ENCODE measurements at places on chromosomes 5 and 9.

DNA sequence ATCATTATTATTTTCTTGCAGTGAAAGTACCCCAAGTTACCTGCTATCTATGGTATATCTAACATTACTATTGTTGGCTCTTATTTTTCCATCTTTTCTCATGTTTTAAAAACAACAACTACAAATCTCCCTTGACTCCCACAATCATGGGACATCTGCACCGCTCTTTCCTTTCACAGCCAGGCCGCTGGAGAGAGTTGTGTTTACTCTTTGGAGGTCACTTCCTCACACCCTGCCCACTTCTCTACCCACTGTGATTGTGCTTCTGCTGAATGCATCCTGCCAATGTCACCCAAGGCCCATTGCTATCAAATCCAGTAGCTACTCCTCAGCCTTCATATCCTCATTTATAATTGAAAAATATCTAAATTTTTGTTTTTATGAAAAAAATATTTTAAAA is 29.7 kb downstream of the SLC28A3 start:
- no peak for DNase-seq

GRCh38 chr5:135571066-135571609 is 7.7 kb downstream of the CXCL14 start:
- DNase-seq: no peak

- no peak for DNase-seq
Measured at GRCh38 chr5:138454121-138454520, 11.2 kb upstream of the EGR1 start.

DNA sequence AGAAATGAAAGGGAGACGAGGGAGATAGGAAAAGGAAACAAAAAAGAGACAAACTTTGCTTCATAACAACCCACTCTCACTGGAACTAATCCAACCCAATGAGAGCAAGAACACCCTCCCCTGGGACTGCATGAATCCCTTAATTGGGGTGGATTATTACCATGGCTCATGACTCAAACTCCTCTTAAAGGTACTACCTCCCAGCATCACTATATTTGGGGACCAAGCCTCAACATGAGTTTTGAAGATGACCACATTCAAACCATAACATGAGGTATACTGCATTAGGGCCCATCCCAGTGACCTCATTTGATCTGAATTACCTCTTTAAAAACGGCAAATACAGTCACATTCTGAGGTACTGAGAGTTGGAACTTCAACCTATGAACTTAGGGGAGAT is 8.0 kb downstream of the MTAP start:
- no peak for DNase-seq

GRCh38 chr5:173671121-173671949 is 54.9 kb upstream of the BOD1 start:
- no peak for DNase-seq

DNA sequence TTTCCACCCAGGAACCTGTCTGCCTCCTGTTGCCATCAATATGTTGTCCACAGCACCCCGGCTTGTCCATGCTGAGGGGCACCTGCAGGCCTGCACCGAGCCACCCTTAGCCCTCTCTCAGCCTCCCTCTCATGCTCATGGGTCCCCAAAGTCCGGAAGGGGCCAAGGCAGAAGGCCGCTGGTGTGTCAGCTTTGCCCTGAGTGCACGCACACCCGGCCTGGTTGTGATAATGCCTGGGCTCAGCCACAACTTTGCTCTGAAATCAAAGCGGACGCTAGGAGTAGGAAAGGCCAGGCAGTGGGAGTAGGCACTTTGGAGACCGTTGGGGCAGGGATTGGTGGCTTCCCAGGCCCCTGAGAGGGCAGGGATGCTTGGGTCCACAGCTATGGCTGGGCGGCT is 201.8 kb upstream of the NUDT12 start:
- no peak for DNase-seq

GRCh38 chr9:80410106-80410505 is 838.3 kb downstream of the TLE4 start:
- DNase-seq: peak; percentile 43

GRCh38 chr9:137389428-137389746 is 33.6 kb downstream of the EXD3 start:
- DNase-seq: no peak

DNA sequence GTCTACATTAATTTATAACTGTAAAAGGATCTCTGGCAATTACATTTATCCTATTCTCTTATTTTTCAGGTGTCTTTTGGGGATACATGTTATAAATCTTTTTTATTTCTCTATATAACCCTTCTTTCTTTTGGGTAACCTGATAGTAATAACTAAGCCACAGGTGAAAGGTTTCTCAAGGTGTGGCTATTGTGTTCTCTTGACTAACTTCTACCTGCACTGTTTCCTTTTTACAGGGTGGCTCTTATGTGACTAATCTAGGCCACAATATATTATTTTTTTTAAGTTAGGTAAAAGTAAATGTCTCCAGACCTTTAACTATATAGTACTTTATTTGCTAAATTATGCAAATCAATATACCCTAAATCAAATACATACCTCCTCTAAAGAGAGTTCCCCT is 193.2 kb downstream of the EFNA5 start:
- DNase-seq: no peak

- no peak for DNase-seq
Measured at GRCh38 chr9:20382460-20383071, 239.7 kb downstream of the MLLT3 start.

GRCh38 chr5:132222649-132223038 is 5.0 kb downstream of the P4HA2 start:
- no peak for DNase-seq

- peak; percentile 40 for DNase-seq
Measured at GRCh38 chr9:100441911-100442361, 15.0 kb downstream of the MSANTD3 start.

GRCh38 chr5:125408448-125409233 is 662.2 kb upstream of the ZNF608 start:
- no peak for DNase-seq

All from skin of body (tissue), 3 donors.